ENCODE measurements at places on chromosomes 11 and 22.

GRCh38 chr22:41939981-41940831 is 6.7 kb downstream of the CENPM start:
- no peak for DNase-seq

GRCh38 chr22:42792453-42792908 is 64.6 kb downstream of the ARFGAP3 start:
- DNase-seq, result no peak

DNA sequence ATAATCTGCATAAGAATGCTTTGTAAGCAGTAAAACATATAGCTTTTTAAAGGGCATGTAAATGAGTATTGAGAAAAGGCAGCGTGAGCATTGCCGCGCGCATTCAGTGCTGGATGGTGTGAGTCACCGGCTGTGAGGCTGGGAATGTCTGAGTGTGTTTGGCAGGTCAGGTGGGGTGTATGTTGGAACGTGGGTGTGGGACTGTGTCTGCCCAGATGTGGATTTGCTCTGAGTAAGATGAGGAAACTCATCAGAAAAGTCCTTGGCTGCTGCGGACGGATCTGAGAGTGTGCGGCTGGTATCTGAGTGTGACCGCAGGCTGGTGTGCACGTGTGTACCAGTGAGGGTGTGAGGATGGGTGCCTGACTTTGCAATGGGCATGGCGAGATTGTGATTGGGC is 66.2 kb upstream of the NECTIN1 start:
- no peak for DNase-seq

GRCh38 chr11:2460540-2461252 is 15.9 kb downstream of the KCNQ1 start:
- DNase-seq, result no peak

GRCh38 chr22:43526946-43527345 is 115.1 kb downstream of the MPPED1 start:
- DNase-seq, result no peak

GRCh38 chr11:110077346-110077745 is 15.8 kb upstream of the ZC3H12C start:
- DNase-seq, result no peak

DNA sequence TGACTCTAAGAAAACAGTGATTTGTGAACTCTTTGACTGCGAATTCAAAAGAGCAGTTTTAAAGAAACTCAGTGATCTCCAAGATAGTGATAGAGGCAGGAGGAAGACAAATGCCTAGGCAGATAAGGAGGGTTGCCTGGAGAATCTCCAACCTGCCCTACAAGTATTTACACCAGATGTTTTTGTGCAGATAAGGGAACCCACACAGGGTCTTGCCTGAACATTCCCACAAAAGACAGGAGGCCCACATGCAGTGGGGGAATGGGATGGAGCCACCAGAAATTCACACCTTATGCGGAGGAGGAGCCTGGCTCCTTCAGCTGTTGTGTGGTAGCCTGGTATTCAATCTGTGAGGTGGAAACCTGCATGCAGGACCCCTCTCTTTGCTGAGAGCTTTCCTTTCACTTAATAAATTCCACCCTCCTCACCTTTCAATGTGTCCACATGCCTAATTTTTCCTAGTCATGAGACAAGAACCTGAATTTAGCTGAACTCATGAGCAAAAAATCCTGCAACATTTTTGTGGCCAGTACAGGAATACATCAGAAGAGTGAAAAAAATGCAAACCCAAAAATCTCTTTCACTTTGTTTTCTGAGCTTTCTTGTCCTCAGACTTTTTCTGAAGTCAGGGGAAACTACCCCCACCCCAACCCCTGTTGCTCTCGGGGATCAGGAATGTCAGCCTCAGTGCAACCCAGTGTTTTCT is 8.1 kb upstream of the GLYAT start:
- DNase-seq, result no peak

- DNase-seq, result no peak
Observed at GRCh38 chr11:132008872-132009271, 638.5 kb downstream of the NTM start.

GRCh38 chr22:46841522-46841921 is 79.1 kb downstream of the TBC1D22A start:
- DNase-seq, result no peak

DNA sequence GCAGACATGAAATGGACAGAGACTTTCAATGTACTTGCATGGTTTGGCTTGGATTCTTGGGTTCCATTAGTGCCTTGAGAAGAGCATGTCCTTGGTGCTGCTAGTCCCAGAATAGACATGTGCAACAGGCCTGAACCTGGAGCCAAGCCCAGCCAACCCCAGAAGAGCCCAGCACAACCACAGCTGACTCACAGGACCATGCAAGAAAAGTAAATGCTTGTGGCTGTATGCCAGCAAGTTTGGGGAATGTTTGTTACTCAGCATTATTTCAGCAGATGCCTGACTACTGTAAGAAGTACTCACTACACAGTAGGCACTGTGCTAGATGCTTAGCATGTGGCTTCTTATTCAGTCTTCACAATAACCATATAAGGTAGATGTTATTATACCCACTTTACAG is 39.2 kb upstream of the HMGXB4 start:
- DNase-seq, result no peak

- no peak for DNase-seq
Observed at GRCh38 chr11:26348776-26349175, 16.8 kb downstream of the ANO3 start.

DNA sequence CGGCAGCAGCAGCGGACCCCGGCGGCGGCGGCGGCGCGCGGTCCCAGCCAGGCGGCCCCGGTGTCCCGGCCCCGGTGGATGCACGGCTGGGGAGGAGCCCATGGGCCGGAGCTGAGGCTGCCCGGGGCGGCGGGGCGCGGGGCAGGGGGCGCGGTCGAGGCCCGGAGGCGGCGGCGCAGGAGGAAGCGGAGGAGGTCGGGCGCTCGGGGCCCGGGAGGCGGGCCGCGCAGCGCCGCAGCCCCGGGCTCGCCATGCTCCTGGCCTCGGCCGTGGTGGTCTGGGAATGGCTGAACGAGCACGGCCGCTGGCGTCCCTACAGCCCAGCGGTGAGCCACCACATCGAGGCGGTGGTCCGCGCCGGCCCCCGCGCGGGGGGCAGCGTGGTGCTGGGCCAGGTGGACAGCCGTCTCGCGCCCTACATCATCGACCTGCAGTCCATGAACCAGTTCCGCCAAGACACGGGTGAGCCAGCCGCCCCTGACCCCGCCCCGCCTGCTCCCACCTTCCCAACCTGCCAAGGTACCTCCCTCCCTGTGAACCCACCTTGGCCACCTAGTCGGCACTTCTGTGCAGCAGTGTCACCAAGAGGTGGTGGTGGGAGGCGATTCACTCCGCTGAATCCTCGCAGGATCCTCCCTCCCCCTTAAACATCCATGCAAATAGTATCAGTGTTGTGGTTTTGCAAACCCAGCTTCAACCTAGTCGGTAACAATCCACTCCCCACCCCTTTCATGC is 580 bp downstream of the DTX4 start:
- DNase-seq, result peak; percentile 32

DNA sequence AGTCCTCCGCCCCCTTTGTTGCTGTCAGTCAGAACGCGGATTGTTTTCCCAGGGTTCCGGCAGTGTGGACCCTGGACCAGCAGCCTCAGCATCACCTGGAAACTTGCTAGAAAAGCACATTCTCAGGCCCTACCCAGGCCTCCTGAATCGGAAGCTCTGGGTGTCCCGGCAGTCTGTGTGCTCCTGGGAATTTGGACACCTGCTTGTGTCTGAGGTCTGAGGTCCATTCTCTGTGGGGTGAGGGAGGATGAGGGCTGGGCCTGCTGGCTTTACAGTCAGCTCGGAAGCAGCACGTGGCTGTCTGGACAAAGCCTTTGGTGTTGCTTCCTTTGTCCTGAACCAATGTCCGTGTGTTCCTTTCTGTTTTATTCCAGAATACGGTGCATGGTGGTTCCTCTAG is 299.7 kb downstream of the TBC1D22A start:
- DNase-seq, result no peak

DNA sequence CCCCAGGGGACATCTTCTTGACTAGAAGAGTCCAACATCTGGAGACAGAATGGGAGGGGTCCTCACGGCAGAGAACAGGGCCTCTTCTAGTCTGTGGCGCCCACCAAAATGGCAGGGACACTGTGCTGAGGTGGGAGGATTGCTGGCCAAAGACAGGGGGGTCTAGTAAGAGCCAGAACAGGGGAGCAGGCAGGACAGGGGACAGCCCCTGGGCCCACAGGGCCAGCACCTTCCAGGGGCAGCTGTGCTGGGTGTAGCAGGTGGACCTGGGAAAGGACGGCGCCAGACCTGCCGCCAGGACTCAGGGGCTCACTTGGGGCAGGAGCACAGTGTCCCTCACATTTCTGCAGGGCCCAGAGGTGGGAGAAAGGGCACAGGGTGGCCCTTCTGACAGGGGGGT is 858 bp upstream of the APOBEC3A start:
- no peak for DNase-seq

All from suppressor macrophage treated with lipopolysaccharide for 4 hours (primary cell).